ENCODE measurements at places on chromosomes 12 and 14. TPM values are rescaled to one million over a fixed set of nuclear protein-coding genes. Genes with fewer than 3 reads are reported as not detected.

- H3K36me3 ChIP-seq = no peaks in the 10 kb centered on the region
- no peak overlapping the region for H3K27ac ChIP-seq
- DNase-seq = no peak
- H3K4me1 ChIP-seq = no peaks in the 10 kb centered on the region
These were observed 181.4 kb downstream of the SYT1 start for GRCh38 chr12:79046021-79046420.

GRCh38 chr14:53924753-53925152 is 31.9 kb downstream of the BMP4 start:
- no peak overlapping the region for H3K4me3 ChIP-seq
- H3K27me3 ChIP-seq = no peaks in the 10 kb centered on the region
- H3K36me3 ChIP-seq = no peaks in the 10 kb centered on the region

DNA sequence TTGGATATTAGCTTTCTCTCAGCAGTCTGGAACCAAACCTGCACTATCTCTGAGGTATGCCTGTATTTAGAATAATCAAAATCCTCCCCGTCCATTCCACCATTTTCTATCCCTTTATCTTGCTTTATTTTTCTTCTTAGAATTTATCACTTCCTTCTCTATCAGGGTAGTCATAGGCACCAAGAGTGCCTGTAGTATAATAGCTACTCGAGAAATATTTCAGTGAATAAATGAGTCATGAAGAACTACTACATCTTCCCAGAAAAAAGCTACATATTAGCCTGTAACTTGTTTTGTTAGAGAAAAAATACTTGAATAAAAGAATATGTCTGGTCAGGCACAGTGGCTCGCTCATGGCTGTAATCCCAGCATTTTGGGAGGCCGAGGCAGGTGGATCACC is 4.3 kb downstream of the SLC2A14 start:
- no peaks in the 10 kb centered on the region for H3K36me3 ChIP-seq
- DNase-seq = no peak
- H3K4me1 ChIP-seq = peaks cover 2% of the 10 kb centered on the region
- H3K27me3 ChIP-seq = peaks cover 26% of the 10 kb centered on the region
- no peak overlapping the region for H3K27ac ChIP-seq

DNA sequence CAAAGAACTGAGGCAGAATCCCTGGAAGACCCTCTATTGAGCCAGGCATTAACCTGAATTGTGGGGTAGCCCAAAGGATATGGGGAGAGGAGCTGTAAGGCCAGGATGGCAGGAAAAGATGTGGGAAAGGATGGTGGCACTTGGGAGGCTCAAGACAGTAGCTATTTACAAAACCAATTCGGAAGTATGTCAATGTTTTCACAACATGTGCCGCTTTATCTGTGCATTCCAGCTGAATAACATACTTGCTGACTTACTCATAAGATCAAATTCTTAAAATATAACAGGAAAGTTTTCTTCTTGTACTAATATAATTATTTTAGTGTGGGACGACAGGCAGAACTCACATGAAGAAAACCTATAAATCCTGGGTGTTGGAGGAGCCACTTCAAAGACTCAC is 10.6 kb downstream of the BBS10 start:
- H3K27ac ChIP-seq = no peak overlapping the region
- H3K36me3 ChIP-seq = no peaks in the 10 kb centered on the region
- H3K4me1 ChIP-seq = no peaks in the 10 kb centered on the region

GRCh38 chr14:22607291-22607690 is 9.2 kb downstream of the ABHD4 start:
- H3K27me3 ChIP-seq = no peaks in the 10 kb centered on the region
- DNase-seq = no peak
- peaks cover 80% of the 10 kb centered on the region for H3K36me3 ChIP-seq
- peaks cover 6% of the 10 kb centered on the region for H3K4me1 ChIP-seq
- H3K4me3 ChIP-seq = no peak overlapping the region
- no peak overlapping the region for H3K27ac ChIP-seq

KIF21A gene
- total RNA-seq = 4.0 TPM

- H3K27me3 ChIP-seq = peaks cover 22% of the 10 kb centered on the region
- H3K4me1 ChIP-seq = peaks cover 5% of the 10 kb centered on the region
- no peak overlapping the region for H3K27ac ChIP-seq
These were observed 4.5 kb upstream of the ISM2 start for GRCh38 chr14:77503138-77503537.

GRCh38 chr12:125128439-125129178 is 63.4 kb downstream of the AACS start:
- H3K36me3 ChIP-seq = peaks cover 28% of the 10 kb centered on the region
- H3K4me3 ChIP-seq = no peak overlapping the region
- DNase-seq = no peak
- H3K27ac ChIP-seq = no peak overlapping the region
- peaks cover 9% of the 10 kb centered on the region for H3K4me1 ChIP-seq

DNA sequence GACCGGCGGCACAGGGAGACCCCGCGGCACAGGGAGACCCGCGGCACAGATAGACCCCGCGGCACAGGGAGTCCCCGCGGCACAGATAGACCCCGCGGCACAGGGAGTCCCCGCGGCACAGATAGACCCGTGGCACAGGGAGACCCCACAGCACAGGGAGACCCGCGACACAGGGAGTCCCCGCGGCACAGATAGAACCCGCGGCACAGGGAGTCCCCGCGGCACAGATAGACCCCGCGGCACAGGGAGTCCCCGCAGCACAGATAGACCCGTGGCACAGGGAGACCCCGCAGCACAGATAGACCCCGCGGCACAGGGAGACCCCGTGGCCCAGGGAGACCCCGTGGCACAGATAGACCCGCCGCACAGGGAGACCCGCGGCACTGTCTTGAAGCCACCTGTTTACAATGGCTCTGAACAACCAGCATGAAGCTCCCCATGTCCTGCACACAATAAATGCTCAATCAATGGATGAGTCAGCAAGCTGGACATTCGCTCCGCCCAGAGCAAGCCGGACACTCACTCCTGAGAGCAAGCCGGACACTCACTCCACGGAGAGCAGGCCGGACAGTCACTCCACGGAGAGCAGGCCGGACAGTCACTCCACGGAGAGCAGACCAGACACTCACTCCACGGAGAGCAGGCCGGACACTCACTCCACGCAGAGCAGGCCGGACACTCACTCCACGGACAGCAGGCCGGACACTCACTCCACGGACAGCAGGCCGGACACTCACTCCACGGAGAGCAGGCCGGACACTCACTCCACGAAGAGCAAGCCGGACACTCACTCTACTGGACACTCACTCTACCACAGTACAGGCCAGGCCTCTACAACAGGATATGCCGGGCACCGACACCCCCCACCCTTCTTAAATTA is 121.9 kb downstream of the RFLNA start:
- H3K36me3 ChIP-seq = peaks cover 91% of the 10 kb centered on the region
- DNase-seq = no peak
- peaks cover 56% of the 10 kb centered on the region for H3K4me1 ChIP-seq
- H3K27ac ChIP-seq = no peak overlapping the region
- H3K27me3 ChIP-seq = no peaks in the 10 kb centered on the region

DNA sequence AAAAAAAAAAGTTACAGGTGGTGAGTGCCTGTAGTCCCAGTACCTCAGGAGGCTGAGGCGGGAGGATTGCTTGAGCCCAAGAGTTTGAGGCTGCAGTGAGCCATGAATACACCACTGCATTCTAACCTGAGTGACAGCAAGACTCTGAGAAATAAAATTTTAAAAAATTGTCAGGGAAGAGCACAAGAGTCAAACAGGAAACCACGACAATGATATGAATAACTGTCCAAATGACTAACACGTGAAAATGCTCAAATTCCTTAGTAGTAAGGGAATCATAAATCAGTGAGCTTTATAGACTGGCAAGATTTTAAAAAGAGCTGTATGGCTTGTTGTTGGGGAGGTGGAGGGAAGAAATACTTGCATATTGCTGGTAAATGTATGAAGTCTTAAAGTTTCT is 12.9 kb upstream of the ASPG start:
- no peaks in the 10 kb centered on the region for H3K4me1 ChIP-seq
- H3K4me3 ChIP-seq = no peak overlapping the region
- no peak for DNase-seq
- H3K36me3 ChIP-seq = no peaks in the 10 kb centered on the region

- peak; percentile 78 for DNase-seq
- no peaks in the 10 kb centered on the region for H3K36me3 ChIP-seq
- no peaks in the 10 kb centered on the region for H3K27me3 ChIP-seq
- H3K4me1 ChIP-seq = no peaks in the 10 kb centered on the region
These were observed 286.9 kb upstream of the PRKD1 start for GRCh38 chr14:30214461-30215090.

ADAM21 gene
- 0.09 TPM for total RNA-seq

DNA sequence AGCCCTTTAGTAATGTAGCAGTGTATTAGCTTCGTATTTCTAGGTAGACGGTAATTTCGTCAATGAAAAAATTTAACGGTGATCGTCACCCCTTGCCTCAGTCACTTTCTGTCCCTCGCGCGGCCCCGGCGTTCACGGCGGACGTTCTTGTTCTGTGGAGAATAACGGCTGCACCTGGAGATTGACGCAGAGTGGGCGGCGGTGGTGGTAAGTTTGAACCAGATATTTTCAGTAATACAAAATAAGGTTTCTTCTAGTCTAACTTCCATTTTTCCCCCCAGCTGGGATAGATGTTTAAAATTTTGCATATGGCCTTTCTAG is 341 bp downstream of the ZNF10 start:
- peaks cover 28% of the 10 kb centered on the region for H3K36me3 ChIP-seq
- H3K4me3 ChIP-seq = peak overlapping the region; percentile 91
- DNase-seq = peak; percentile 60
- H3K4me1 ChIP-seq = no peaks in the 10 kb centered on the region

DNA sequence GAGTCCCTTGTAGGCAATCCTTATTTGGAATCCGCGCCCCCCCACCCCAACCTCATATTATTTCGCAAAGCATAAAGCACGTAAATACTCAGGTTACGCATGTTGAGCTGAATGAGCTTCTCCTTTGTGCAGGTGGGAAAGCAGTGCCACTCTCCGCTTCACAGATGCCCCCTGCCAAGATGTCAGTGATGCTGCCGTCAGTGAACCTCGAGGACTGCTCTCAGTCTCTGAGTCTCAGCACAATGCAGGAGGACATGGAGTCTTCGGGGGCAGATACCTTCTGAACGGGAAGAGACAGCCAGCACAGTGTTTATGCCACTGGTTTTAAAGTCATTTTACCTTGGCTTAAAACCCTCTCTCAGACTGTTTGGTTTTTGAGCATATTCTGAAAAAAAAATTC is 90.1 kb upstream of the DACT1 start:
- H3K4me3 ChIP-seq = no peak overlapping the region
- no peaks in the 10 kb centered on the region for H3K27me3 ChIP-seq
- no peak overlapping the region for H3K27ac ChIP-seq
- DNase-seq = no peak
- no peaks in the 10 kb centered on the region for H3K4me1 ChIP-seq

GRCh38 chr14:100898935-100899883 is 4.3 kb downstream of the RTL1 start:
- peak overlapping the region; percentile 92 for H3K27ac ChIP-seq
- H3K4me3 ChIP-seq = no peak overlapping the region
- DNase-seq = peak; percentile 74

GRCh38 chr12:63196168-63196567 is 45.2 kb upstream of the AVPR1A start:
- no peak overlapping the region for H3K27ac ChIP-seq
- H3K4me3 ChIP-seq = no peak overlapping the region
- H3K27me3 ChIP-seq = no peaks in the 10 kb centered on the region
- no peak for DNase-seq

- H3K36me3 ChIP-seq = no peaks in the 10 kb centered on the region
- DNase-seq = no peak
- no peaks in the 10 kb centered on the region for H3K4me1 ChIP-seq
- H3K4me3 ChIP-seq = no peak overlapping the region
- no peak overlapping the region for H3K27ac ChIP-seq
These were observed 68.8 kb downstream of the ADCK1 start for GRCh38 chr14:77868552-77869285.

- DNase-seq = no peak
- H3K4me3 ChIP-seq = no peak overlapping the region
- peaks cover 66% of the 10 kb centered on the region for H3K27me3 ChIP-seq
- H3K4me1 ChIP-seq = peaks cover 6% of the 10 kb centered on the region
- no peaks in the 10 kb centered on the region for H3K36me3 ChIP-seq
These were observed 15.9 kb downstream of the HHIPL1 start for GRCh38 chr14:99660794-99661193.

GRCh38 chr14:64324895-64325294 is 30.7 kb upstream of the ESR2 start:
- DNase-seq = peak; percentile 39
- H3K4me1 ChIP-seq = no peaks in the 10 kb centered on the region
- no peak overlapping the region for H3K27ac ChIP-seq
- H3K4me3 ChIP-seq = no peak overlapping the region
- H3K36me3 ChIP-seq = no peaks in the 10 kb centered on the region

DNA sequence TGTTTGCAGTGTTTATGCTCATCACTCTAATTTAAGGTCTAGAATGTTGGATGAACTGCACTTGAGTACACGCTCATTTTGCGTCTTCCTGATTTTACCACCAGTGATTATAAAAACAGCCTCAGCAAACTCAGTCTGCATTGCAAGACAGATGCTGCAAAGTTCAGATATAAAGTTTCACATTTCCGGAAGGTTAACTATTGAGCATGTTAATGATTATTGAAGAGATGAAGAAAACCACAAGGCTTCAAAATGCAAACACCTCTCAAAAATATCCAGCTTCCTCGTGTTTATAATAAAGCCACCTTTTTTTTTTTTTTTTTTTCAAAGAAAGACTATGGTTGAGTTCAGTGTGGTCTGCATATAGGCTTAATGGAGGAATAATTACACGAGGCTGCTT is 92.1 kb upstream of the BMP4 start:
- H3K4me1 ChIP-seq = no peaks in the 10 kb centered on the region
- DNase-seq = peak; percentile 18
- no peak overlapping the region for H3K27ac ChIP-seq
- no peaks in the 10 kb centered on the region for H3K36me3 ChIP-seq

- no peak for DNase-seq
- no peaks in the 10 kb centered on the region for H3K27me3 ChIP-seq
- no peaks in the 10 kb centered on the region for H3K4me1 ChIP-seq
- H3K36me3 ChIP-seq = no peaks in the 10 kb centered on the region
- H3K4me3 ChIP-seq = no peak overlapping the region
- no peak overlapping the region for H3K27ac ChIP-seq
These were observed 186.9 kb downstream of the DIO2 start for GRCh38 chr14:80024417-80024816.

DNA sequence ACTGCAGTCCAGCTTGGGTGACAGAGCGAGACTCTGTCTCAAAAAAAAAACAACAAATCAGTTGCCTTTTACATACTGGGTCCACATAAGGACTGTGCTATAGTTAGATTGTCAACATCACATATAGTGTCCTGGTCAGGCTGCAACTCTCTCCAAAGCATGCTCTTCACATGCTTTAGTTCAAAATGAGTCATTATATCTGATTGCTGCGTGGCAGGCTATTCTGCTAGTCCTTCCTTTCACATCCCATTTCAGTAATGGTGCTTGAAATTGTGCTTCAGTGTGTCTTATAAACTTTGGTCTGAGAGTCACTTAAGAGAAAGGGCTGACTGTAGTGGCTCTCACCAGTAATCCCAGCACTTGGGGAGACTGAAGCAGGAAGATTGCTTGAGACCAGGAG is 6.9 kb downstream of the LETMD1 start:
- peaks cover 61% of the 10 kb centered on the region for H3K36me3 ChIP-seq
- no peak for DNase-seq
- H3K27ac ChIP-seq = no peak overlapping the region
- H3K4me3 ChIP-seq = no peak overlapping the region
- H3K27me3 ChIP-seq = no peaks in the 10 kb centered on the region
- no peaks in the 10 kb centered on the region for H3K4me1 ChIP-seq
